ENCODE measurements at places on chromosomes 13 and 19. TPM values are rescaled to one million over a fixed set of nuclear protein-coding genes. Genes with fewer than 3 reads are reported as not detected.

The TUBA3C gene
- not detected for polyA plus RNA-seq

DNA sequence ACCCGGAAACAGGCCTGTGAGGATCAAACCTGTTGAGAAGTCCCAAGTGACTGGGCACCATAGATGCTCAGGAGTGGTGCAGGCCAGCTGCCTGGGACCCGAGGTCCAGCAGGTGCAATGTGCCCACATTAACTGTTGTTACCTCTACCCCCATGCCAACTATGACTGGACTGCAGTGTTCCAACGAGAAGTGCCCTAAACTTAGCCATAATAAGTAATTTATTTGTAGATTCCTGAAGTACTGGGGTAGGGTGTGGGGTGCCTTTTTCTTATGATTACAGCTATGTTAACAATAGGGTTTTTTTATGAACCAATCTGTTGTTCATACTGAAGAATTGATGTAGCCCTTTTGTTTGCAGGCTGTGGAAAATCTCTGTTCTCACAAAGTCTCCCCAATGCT is 9.2 kb downstream of the CUL4A start:
- no peak for DNase-seq

- no peak for DNase-seq
Observed at GRCh38 chr13:89790696-89791095, 1556.8 kb upstream of the MIR17HG start.

The GNA15 gene
- 71.9 TPM for polyA plus RNA-seq

GRCh38 chr19:14563989-14564651 is 7.7 kb downstream of the NDUFB7 start:
- no peak for DNase-seq

The SRRM5 gene
- polyA plus RNA-seq: 0.02 TPM
